ENCODE measurements at places on chromosomes 5 and 9.

GRCh38 chr5:115243412-115243811 lies 19.3 kb downstream of the PGGT1B start:
- DNase-seq: no peak

DNA sequence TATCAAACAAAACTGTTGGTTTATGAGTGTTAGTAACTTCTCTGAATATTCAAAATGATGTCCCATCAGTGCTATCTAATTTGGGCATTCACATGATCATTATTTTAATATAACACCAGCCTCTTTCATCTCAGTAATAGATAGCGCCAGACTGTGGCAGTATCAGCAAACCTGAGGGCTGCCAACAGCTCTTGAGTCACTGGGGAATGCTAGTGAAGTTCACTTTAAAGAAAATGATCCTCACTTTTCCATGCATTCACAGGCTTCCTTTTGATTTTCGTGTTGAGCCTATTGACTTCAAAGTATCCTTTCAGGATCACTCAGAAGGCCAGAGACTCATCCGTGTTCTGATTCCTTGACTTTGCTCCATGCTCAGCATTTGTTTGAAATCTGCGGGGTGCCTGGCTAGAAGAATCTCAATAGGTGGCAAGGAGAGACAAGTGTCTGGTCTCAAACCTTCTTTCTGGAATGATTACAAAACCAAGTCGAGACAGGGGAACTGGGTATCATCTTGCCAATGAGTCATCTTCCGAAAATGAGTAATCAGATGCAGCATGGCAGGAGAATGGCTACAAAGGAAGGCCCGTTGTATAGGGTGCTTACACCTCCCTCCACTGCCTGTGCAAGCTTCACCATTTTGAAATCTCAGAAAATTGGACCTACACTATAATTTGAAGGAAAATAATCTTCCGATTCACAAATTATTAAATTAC lies 509.1 kb downstream of the RASEF start:
- no peak for DNase-seq

DNA sequence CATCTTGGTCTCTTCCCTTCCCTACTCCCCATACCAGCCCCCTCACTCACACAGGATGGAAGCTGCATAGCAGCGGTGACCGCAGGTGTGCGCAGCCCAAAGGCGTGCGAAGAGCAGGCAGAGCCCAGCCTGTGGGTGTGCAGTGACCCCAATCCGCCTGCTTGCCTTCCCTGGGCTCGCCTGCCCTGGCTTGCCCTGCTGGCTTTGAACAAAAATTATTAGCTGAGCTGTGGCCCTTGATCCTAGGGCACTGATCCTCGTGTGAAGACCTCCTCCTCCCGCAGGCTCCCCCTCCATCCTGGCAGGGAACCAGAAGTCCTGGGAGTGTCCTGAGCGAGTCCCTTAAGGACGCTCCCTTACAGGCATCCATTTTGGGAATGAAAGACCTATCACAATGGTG lies 31.9 kb downstream of the MORN5 start:
- DNase-seq: no peak

- DNase-seq: no peak
Measured at GRCh38 chr5:136314302-136314701, 51.0 kb downstream of the TRPC7 start.

DNA sequence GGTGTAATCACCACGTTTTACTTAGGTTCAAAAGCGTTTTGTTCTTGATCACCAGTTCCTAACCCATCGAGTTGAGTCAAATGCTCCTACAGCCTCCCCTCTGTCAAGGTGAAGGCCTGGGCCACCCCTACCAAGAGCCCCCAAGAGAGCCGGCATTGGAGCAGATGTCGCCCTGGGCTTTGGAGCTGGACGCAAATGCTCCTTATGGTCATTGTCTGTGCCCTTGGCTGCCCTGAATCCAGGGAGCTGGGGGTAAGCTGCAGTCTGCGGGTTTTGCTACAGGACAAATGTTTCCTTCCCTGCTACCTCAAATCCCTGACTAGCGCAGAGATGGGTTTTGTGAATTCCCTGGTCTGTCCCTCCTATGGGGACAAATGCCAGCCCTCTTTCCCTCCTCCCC lies 4.9 kb downstream of the RNF183 start:
- no peak for DNase-seq

GRCh38 chr5:103389357-103389756 lies 130.8 kb downstream of the MACIR start:
- no peak for DNase-seq

DNA sequence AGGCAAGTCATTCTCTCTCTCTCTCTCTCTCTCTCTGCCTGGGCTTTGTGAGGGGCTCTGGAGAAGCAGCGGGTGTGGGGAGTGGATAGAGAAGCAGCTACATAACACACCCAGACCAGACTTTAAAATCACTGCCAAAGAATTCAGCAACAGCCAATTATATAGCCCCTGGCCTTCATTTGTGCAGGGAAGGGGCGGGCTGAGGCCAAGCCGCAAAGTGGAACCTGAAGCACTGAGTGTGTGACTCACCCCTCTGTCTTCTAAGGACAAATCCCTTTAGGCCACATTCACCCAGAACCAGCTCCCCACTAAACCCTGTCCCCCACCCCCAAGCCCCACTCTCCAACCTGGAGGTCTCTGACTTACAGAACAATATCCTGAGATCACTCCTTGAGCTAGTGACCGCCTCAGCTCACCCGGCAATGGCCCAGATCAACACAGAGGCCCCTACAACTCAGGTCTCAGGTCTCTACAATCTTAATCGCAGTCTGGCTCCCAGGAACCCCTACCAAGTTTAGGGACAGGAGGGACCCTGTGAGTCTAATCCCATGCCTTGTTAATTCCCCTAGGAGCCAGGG lies 6.0 kb downstream of the B4GALT1 start:
- DNase-seq: peak; percentile 97

DNA sequence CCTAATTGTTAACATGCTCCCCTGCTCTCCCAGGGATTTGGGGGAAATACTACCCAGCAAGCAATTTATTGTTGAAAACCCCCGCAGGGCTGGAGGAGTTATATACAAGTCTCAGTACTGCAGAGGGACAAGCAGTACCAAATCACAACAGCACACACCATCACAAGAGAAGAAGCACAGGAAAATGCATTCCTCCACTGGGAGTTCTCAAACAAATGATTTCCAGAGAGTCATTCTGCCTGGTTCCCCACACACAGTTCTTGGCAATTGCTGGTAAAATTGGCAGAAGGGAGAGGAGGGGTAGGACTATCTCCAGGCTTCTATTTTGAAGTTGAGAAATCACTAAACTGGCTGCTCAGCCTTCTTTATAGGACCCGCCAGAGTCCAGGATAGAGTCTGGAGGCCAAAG lies 16.8 kb downstream of the SIL1 start:
- no peak for DNase-seq

DNA sequence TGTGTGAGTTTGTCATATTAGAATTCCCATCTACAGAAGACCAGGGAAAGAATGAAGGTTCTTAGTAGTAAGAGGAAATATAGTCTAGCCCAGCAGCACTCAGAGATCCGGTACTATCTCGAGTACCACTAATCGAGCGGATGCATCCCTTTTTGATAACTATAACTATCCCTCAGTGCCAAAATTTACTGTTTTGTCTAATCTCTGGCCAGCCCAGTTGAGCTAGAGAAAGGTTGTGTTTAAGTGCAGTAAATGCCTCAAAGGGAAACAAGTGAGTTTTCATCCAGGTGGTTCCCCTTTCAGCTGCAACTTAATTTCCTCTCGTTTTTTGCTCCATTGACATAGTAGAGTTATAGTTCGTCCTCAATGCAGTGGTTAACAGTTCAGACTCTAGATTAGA lies 146.7 kb downstream of the GPBP1 start:
- DNase-seq: no peak

DNA sequence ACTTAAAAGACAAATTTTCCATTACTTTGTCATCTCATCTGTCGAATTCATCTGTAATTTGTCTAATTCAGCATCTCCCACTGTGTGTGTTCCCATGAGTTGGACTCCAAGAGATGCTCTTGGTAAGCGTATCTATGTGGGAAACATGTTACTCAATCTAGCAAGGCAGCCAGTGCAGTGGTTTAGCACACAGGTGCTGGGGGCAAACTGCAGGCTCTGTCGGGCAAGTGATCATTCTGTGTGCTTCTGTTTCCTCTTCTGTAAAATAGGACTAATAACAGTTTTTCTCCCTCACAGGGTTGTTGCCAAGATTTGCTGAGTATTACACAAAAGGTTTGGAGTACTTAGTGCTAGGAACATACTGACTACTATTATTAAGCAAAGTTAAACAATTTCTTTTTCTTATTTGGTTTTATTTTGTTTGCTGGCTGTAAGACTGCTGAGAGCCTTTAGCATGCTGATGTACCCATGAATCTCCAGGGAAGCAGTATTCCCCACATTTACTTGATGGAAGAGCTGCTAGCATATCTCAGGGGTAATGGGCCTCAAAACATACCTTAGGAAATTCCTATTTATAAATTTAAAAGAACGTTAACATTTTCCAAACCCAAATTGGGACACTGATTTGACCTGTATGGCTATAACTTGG lies 709 bp upstream of the GAPT start:
- no peak for DNase-seq

DNA sequence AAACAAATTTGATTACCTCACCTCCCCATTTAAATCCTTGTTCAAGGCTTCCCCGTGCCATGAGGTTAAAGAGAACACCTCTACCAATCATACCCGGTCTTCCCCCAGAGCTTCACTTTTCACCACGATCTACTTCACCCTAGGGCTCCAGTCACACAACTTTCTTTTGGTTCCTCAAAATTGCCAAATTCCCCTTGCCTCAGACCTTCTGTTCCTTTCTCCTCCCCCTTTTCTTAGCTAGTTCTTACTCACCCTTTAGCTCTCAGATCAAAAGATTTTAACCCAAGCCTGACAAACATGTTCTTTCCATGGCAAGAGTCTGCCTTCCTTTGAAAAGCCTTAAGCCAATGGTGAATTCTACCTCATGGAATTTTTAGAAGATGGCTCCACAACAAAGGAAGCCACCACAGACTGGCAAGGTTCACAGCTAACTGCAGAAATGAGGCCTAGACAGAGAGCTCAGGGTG lies 56.7 kb downstream of the MAPKAP1 start:
- no peak for DNase-seq

DNA sequence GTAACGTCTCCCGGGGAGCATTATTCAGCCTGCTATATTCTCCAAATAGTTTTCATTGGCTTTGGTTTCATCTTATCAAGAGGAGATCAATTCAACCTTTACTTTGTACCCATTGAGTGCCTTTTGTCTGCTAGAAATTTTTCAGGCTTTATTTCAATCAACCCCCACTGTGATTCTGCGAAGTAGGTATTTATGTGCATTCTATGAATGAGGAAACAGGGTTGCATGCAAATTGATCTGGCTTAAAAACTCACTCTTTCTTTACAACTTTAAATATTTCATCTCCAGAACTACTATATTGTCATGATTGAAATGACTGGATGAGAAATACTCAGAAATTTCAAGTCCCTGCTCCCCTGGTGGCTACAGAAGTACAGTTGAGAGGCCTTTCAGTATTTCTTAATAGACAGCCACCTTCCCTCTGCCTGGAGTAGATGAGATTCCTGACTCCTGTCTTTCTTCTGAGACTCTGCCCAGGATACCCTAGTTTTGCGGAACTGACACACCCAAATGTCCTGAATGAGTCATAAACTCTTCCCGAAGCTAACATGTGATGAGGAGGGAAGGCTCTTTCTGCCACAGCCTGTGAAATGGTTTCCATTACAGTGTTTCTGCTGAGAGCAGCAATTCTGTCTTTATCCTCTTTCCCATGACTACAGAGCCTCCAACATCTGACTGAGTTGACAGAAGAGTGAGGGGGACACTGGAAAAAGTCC lies 52.6 kb upstream of the TNC start:
- peak; percentile 76 for DNase-seq

- DNase-seq: no peak
Measured at GRCh38 chr5:6714226-6715041, 1.2 kb downstream of the TENT4A start.

GRCh38 chr5:14225173-14225834 lies 82.2 kb downstream of the TRIO start:
- no peak for DNase-seq

- DNase-seq: no peak
Measured at GRCh38 chr5:17928581-17928981, 294.3 kb downstream of the TAF11L14 start.

DNA sequence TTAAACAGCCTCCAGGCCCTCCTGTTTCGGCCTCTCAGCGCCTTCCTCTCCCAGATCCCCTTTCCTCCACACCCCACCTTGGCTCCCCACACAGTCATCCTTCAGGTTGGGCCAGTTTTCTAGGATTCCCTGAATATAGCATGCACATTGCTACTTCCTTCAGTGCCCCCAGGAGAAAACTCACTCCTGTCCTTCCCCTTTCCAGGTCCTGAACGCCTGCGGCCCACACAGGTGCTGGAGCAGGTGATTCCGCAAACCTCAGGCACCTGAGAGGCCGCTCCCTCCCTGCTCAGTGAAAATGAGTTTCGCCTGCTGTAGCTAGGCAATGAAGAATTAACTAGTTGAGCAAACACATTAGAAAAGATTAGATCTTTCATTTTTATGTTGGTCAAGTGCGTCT lies 185.0 kb downstream of the MED10 start:
- no peak for DNase-seq

- no peak for DNase-seq
Measured at GRCh38 chr5:68265347-68265746, 49.8 kb downstream of the PIK3R1 start.

DNA sequence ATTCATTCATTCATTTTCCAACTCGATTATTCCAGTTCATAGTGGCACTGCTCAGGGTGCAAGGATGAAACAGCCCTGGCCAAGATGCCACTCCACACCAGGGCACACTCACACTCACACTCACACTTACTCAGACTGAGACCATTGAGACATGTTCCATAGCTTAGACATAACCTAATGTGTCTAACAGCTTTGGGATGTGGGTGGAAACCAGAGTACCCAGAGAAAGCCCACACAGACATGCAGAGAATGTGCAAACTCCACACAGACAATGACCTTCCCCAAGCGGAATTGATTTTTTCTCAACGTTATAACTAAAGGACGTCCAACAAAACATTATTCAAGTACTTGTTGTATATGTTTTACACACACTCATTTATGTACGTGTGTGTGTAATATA lies 1363.5 kb downstream of the EFNA5 start:
- DNase-seq: no peak

- DNase-seq: no peak
Measured at GRCh38 chr9:76338418-76338817, 55.8 kb downstream of the RFK start.

GRCh38 chr5:172680921-172681320 lies 39.9 kb downstream of the NEURL1B start:
- no peak for DNase-seq

GRCh38 chr5:66597183-66597757 lies 1.1 kb downstream of the MAST4 start:
- no peak for DNase-seq

GRCh38 chr5:111144352-111144930 lies 52.3 kb downstream of the WDR36 start:
- DNase-seq: no peak

- DNase-seq: no peak
Measured at GRCh38 chr5:90410178-90410762, 714 bp upstream of the CETN3 start.

GRCh38 chr5:169157064-169157463 lies 143.9 kb downstream of the SLIT3 start:
- no peak for DNase-seq

- DNase-seq: no peak
Measured at GRCh38 chr5:139676406-139676805, 28.3 kb downstream of the CXXC5 start.
